ENCODE measurements at places on chromosomes 3 and 15.

- DNase-seq = peak; percentile 97
Observed at GRCh38 chr15:55221090-55222011, 24.6 kb upstream of the RSL24D1 start.

DNA sequence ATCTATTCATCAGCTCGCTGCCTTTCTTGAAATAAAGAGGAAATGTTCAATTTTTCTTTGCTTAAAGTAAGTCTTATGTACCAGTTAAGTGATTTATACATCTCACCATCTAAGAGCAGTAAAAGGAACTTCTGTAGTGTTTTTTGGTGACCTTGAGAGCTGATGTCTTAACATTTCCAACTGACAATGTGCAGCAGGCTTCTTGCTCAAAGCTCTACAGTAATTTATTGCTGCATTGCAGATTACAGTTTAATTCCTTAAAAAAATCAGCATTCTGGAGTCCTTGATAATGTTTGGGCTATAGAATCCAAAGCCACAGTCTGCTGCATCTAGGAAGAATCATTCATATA, 61.6 kb downstream of the DIPK2A start:
- DNase-seq = no peak

GRCh38 chr3:111956995-111957734, 21.7 kb upstream of the ABHD10 start:
- DNase-seq = no peak

- DNase-seq = no peak
Observed at GRCh38 chr3:173799060-173799816, 401.7 kb downstream of the NLGN1 start.

- DNase-seq = no peak
Observed at GRCh38 chr3:186184021-186184420, 75.1 kb upstream of the ETV5 start.

GRCh38 chr3:130276203-130276803, 69.2 kb upstream of the COL6A5 start:
- peak; percentile 43 for DNase-seq

- peak; percentile 73 for DNase-seq
Observed at GRCh38 chr3:101381809-101382208, 61.4 kb upstream of the IMPG2 start.

GRCh38 chr3:157914882-157915281, 191.3 kb downstream of the SHOX2 start:
- peak; percentile 4 for DNase-seq

DNA sequence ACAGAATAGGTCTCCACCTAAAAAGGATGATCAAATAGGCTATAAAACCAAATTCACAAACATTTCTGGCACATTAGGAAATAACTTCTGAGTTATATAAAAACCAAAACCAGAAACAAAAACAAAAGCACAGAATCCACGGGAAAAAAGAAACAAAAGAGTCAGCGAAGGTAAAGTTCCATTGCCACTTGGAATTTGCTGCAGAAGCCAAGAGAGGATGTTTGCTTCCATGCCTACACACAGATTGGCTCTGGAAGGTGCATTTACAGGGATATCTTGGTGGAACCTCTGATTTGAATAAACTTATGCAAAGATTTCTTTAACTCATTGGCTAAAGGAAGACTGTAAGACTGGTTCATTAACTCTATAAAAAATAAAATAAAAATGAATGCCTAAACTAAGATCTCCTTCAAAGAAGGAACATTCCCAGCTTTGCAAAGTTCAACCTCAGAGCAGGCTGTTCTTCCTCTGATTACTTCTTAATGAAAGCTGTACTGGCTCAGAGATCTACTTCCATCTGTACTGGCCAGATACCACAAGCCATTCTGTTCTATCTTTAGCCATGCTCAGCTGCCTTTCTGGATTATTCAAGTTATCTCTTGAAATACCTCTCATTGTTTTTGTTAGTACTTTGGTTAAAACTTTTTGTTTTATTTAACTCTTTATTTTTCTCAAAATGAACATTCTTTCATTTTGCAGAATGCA, 537.5 kb upstream of the CCDC54 start:
- peak; percentile 77 for DNase-seq

DNA sequence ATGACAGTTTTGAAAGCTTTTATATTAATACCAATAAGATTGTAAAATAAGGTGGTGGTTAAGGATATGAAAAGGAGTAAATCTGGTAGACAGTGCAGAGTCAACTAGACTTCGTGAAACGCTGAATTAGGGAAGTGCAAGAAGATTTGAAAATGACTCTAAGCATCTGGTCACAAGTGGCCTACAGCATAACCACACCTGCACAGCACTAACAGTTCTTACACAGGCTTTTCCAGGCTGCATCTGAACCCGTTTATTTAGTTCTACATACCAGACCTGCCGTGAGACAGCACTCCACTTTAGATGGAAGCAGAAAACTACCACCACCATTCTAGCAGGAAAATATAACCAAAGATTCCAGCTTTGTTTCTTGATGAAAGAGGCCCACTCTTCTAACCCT, 1.9 kb downstream of the DMXL2 start:
- DNase-seq = no peak

DNA sequence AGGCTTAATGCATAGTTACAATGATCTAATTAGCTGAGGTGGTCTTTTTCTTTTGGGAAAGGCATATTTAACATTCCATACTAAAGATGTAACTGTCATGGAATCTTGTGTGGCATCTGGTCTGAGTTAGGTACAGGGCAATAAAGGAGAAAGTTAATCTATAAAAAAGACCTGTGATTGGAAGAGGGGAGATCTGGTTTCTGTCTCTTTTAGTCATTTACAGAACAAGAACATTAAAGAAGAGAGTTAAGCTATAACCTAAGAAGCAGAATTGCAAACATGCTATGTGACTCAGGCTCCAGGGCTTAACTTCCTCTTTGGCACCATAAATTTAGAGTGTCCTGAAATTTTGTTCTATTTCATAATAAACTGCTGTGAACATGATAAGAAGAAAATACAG, 47.2 kb upstream of the MME start:
- DNase-seq = peak; percentile 32

DNA sequence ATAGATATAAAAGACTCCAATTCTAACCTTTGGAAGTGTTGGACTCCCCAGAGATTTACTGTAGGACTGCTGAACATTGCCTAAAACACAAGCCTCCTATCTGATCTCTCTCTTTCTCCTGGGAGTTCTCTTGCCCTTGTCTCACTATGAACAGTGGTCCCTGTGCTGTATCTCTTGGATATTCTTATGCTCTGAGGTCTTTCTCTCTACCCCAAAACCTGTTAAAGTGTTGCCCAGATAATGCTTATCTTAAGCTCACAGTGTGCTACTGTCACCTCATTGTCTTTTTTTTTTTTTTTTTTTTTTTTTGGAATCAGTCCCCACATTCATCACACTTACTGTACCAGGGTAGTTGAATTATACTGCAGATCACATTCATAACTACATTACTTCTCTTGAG, 131.0 kb upstream of the CBLB start:
- no peak for DNase-seq

Measured in fibroblast of lung (primary cell).